ENCODE measurements at places on chromosomes 5 and 9.

GRCh38 chr9:126222835-126223431 lies 103.7 kb upstream of the MVB12B start:
- DNase-seq, result no peak

DNA sequence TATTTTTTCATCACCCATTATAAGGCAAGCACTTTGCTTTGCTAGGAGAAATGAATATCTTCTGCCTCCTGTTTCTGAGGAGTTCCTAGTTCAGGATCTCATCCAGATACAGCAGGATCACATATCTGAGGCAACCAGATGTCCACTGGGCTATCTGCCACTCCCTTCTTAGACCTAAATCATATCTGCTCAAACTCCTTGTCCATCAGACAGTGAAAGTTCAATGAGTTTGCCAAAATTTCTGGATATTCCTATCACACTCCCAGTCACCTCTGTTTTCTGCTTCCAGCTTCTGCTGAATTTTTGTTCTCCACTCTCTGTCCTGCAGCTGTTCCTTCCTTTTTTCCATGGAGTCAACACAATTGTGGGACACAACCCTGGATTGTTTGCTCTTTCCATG lies 54.2 kb upstream of the BASP1 start:
- no peak for DNase-seq

- no peak for DNase-seq
These were observed 112.6 kb upstream of the CACNA1B start for GRCh38 chr9:137764981-137765380.

- no peak for DNase-seq
These were observed 289.6 kb downstream of the KIF4B start for GRCh38 chr5:155303120-155303519.

- no peak for DNase-seq
These were observed 7.1 kb upstream of the NKX2-5 start for GRCh38 chr5:173242079-173242478.

DNA sequence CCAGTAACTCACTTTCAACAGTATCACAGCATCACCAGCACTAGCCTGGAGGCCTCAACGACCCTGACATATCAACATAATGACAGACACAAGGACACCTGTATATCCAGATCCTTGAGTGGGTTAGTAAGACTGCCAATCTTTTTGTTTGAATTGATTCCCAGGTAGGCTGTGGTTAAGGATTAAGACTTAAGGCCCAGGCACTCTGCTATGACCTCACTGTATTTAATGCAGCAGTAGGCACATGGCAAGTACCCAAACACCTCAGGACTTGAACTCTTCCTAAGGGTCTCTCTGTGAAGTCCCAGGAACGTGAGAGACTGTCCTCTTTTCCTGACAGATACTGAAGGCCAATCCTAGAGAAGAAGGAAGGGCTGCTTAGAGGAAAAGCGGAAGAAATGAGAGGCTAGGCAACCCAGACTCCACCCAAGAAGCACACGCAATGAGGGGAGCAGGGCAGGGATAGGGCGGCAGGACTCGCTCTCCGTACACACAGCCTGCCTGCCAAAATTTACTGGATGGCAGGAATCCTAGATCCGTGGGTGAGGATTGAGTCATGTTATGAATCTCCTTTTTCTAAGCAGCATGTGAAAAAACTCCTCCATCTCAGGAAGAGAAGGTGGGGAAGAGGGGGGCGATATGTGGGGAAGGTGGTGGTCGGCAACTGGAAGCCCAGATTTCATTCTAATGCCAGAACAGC lies 93.4 kb downstream of the SIL1 start:
- no peak for DNase-seq

DNA sequence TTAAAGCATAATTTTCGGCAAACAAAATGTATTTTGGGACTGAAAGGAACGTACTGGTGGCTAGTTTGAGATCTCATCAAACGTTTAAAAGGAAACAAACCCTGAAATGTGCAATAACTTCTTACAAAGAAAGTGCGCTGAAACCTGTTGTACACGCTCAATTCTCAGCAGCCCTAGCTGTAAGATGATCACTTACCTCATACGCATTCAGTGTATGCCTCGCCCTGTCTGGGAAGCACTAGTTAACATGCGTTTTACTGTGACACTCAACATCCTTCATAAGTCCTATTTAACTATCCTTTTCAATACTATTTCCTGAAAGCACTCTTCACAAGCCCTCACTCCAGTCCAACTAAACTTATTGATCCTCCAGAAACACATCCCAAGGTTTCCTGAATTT lies 485.0 kb upstream of the EDIL3 start:
- DNase-seq, result no peak

GRCh38 chr5:54611290-54611951 lies 93.9 kb downstream of the SNX18 start:
- no peak for DNase-seq
